ENCODE measurements at places on chromosomes 1 and 21.

- DNase-seq: no peak
These were observed 18.0 kb downstream of the TRIM62 start for GRCh38 chr1:33163621-33164519.

DNA sequence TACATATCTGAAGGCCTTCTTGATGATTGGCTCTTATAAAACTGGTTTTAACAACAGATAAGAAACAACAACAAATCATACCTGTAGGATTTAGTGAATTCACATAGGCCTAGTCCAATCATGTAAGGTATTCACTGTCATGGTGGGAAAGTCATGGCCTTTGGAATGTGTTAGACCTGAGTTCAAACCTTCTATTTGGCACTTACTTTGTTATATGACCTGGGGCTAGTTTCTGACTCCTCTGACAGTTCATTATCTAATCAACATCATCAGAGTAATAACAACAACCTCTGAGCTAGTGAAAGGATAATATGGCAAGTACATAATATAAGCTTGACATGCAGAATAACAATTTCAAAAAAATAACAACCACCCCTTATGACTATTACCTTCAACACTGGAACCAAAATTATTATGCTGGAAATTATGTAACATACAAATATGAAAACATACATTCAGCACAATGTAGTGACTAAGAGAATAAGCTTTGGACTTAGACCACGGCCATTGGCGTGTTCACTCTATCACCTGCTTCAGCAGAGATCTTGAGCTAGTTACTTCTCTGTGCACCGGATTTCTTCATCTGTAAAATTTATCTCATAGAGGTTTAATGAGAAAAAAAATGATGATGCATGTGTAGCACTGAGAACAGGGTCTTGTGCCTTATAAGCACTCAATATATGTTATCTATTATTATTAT, 597.6 kb downstream of the LMO4 start:
- no peak for DNase-seq

- no peak for DNase-seq
These were observed 84.9 kb upstream of the CXADR start for GRCh38 chr21:17427831-17428483.

- no peak for DNase-seq
These were observed 31.1 kb upstream of the UAP1 start for GRCh38 chr1:162530307-162530987.

- DNase-seq: no peak
These were observed 132.6 kb upstream of the IRF2BP2 start for GRCh38 chr1:234742622-234743021.

GRCh38 chr1:242788771-242789170, 264.3 kb upstream of the PLD5 start:
- DNase-seq: no peak
